ENCODE measurements at places on chromosomes 7 and 10.

GRCh38 chr7:30595436-30596013 is 847 bp downstream of the GARS1 start:
- DNase-seq: peak; percentile 2

DNA sequence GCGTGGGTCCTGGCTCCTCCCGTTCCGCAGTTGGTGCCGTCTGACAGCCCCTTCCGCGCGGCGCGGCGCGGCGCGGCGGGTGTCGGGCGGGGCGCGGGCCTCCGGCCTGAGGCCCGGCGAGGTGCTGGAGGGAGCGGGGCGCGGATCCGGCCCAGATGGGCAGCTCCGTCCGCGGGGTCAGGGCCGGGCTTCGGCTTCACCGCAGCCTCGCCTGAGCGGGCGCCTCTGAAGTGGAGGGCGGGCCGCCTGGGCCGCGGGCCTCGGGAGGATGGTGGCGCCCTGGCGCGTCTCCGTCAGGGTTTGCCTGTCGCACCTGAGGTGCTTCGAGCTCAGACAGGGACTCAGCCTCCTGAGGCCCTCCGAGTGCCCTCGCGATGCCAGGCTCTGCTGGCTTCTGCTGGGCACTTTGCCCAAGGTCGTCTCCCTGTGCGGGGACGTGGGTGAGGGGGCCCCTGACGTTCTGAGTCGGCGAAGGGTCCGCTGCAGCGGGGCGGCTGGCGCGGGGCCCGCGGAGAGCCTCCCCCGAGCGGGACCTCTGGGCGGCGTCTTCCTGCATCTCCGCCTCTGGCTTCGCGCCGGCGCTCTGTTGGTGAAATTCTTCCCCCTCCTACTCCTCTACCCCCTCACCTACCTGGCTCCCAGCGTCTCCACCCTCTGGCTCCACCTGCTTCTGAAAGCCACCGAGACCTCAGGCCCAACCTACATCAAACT is 473 bp downstream of the ADCK2 start:
- DNase-seq: peak; percentile 39

DNA sequence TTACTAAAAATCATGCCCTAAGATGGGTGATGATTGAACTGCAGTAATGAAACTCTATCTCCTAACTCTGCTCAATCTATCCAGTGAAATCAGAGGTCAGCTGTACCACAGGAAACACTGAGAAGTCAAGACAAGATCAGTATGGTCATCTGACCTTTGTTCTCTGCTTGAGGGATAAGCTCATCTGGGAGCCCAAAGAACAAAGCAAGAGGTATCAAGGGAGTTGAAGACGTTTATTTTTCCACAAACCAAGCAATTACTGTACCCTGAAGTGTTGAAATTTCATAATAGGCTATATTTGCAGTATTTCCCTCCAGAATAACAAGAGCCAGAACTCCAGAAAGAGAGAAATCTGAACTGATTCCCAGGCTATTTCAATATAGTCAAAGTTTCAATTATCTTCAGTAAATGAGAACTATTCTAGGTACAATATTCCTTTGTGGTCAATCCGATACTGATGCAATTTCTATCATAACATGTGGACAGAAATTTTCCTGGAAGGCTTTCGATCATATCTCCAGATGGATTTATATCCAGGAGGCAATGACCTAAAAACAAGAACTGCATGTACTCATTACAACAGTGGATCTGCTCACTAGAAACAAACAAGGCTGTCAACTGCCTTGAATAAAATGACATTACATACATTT is 345.3 kb downstream of the TNS3 start:
- DNase-seq: no peak

- no peak for DNase-seq
Measured at GRCh38 chr7:84247591-84247990, 53.0 kb upstream of the SEMA3A start.

DNA sequence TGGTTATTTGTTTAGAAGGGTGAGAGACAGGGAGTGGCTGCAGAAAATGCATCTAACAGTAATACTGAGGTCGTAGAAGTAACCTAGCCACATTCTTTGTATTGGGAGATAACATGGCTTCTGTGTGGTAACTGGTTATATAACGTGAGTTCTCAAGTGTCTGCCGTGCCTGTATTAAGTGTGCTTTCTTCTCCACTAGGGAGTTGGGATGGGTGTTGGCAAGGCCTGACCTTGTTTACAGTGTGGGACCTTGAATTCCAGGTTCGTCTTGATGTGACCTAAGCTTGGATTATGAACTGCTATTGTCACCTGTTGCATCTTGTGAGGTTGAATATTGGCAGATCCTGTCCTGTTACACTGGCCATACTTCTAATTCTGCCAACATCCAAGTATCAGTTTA is 145.3 kb upstream of the NAMPT start:
- DNase-seq: no peak

DNA sequence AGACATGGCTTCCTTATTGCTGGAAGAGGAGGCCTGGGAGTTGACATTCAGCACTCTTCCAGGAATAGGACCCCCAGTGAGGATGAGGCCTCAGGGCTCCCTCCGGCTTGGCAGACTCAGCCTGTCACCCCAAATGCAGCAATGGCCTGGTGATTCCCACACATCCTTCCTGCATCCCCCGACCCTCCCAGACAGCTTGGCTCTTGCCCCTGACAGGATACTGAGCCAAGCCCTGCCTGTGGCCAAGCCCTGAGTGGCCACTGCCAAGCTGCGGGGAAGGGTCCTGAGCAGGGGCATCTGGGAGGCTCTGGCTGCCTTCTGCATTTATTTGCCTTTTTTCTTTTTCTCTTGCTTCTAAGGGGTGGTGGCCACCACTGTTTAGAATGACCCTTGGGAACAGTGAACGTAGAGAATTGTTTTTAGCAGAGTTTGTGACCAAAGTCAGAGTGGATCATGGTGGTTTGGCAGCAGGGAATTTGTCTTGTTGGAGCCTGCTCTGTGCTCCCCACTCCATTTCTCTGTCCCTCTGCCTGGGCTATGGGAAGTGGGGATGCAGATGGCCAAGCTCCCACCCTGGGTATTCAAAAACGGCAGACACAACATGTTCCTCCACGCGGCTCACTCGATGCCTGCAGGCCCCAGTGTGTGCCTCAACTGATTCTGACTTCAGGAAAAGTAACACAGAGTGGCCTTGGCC is 4.3 kb downstream of the PGAM2 start:
- no peak for DNase-seq

- DNase-seq: peak; percentile 15
Measured at GRCh38 chr7:106978425-106979420, 65.8 kb upstream of the PRKAR2B start.

GRCh38 chr7:115019882-115020605 is 98.2 kb downstream of the MDFIC start:
- DNase-seq: no peak

GRCh38 chr7:6430271-6430940 is 17.3 kb downstream of the DAGLB start:
- DNase-seq: peak; percentile 37

GRCh38 chr7:39317107-39317506 is 249.1 kb upstream of the YAE1 start:
- no peak for DNase-seq

DNA sequence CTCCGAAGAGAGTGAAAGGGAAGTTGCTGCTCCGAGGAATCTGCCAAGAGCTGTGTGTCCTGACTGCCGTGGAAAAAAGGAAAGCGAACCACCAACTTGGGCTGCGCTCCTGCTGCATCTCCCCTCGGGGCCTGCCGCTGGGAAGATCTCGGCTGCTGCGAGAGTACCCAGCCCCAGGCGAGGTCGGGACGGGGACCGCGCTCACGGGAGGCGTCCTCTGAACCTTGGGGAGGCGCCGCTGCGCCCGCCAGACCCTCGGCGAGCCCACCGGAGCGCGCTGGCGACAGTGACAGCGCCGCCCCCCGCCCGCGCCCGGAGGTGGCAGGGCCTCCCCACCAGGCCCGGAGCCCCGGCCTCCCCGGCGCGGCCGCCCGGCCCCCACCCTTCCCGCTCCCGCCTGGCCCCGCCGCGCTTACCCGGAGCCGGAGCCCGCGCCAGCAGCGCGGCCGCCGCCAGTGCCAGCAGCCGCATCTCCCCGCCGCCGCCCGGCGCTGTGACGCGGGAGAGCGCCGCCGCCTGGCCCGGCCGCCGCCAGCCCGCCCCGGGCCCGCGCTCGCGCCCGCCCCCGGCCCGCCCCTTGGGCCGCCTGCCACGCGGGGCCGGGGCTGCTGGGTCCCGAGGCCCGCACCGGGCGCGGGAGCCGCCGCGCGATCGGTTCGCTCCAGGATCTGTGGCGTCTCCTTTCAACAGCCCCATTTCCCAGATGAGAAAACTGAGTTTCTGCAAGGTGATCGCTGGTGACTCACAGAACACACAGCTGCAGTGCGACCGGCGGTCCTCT is at the start of gene VSTM4:
Gene VSTM4 (minus strand): TSS at position 508 of the 781 bp plus-strand sequence. CDS start 37 bp downstream, at position 471.
- DNase-seq: peak; percentile 45

DNA sequence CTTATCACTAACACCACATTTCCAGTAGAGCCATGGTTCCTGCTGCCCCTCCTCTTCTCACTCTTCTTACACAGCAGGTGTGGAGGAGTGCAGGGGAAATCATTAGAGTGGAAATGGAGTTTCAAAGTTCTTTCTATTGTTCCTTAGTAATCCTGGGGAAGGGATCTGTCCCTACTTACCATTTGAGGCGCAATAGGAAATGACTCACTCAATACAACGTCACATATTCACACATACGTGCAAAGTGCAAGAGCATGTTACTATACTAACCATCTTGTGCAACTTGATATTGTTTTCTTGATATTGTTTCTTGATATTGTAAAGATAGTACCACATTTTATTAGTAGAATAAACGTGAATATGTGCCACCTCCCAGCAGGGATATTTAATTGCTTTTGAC is 1010.2 kb downstream of the DNAJB9 start:
- no peak for DNase-seq

All from Ammon's horn (tissue), 1 donor.